Right renal cortex interstitium (tissue), 3 donors: ENCODE measurements at places on chromosomes 12 and 14.

DNA sequence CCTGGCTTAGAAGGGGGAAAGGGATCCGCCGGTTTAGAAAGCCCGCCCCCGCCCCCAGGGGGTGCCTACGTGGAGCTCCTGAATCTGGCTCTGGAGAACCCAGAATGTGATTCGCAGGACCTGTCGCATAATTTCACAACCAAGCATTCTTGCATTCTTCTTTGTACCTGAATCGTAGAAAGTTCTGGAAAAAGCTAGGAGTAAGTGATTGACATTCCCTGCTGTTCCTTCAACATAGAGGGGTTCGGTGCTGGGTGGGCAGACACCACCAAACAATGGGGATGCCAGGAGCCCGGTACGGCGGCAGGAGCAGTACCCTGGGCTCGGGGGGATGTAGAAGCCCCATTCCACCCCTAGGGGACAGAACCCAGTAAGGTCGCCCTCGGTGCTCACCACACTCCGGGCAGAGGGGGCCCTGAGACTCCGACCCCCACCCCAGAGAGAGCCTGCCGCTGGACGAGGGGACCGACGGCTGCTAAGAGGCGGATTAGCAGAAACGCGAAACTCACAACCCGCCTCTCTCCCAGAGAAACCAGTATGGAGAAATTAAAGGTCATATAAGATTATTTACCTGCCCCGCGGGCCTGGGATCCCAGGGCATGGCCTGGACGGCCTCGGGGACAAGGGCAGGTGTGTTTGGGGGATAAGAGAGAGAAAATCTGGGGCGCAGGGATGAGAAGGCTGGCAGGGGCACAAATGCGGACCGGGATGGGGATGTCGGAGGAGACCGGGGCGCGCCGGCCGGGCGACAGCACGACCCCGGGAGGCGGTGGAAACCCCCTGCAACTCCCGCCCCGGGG lies 520 bp downstream of the CSRP2 start:
- no peak for DNase-seq

DNA sequence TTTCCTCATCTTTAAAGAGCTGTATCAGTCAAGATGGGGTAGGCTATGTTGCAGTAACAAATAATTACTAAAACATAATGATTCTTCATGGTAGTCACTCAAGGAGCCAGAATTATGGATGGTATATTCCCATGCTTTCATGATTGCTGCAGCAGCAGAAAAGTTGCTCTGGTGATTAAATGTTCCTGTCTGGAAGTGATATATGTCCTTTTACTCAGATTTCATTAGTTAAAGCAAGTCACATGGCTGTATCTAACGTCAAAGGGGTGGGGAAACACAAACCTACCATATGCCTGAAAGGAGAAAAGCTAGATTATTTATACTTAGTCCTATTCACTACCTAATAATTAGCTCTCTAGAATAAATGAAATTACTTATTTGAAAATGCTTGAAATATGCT lies 594.7 kb downstream of the SOX5 start:
- DNase-seq = no peak

DNA sequence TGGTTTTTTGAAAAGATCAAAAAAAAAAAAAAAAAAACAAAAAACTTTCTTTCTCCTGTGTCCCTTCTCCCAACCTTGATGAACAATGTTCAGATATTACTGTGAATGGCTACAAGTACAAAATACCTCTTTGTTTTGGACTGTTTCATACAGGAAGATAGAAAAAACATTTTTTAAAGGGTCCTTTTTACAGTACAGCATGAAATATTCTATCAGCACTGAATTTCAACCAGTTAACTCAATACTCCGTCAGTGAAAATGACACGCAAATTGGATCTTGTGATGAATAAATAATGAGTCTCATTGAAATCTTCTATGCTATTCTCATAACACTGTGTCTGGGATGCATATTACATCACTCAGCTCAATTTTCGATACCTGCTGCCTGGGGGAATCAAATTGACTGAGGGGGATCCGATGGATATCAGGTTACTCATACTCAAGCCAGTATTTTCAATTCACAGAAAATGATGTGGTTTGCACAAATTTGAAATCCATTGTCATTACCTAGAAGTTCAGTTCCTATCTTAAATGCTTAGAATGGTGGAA lies 179.6 kb downstream of the TMTC2 start:
- DNase-seq = no peak

DNA sequence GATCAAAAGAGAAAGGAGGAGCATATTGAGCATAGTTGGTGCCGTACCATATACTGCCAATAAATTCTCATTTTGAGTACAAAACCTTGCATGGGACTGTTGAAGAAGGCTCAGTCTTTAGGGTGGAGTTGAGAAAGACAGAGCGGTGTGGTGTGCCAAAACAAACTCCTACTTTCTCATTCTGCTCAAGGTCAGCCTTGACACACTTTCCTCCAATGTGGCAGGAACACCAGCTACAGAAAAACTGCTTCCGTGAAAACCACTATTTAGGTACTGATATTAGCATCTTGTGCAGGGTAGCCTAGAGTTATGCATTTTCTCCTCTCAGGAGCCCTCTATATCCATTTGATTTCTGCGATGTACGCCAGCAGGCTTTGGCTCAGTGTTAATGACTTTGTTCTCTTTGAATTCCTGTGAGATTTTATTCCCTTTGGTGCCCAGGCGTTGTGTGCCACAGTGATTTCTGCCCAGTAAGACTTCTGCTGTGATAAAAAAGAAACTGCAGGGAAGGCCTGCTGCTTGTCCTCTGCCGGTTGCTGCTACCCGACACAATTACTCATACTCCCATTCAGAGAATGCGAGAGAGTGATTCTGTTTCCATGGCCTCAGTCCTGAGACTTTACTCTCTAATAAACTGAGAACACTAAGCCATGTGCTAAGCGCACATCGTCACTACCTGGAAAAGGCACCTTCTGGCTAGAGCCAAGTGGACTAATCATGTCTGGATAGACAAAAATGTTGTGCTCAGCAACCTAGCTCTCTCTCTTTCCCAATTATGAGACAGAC lies 88.3 kb upstream of the MDM1 start:
- DNase-seq = no peak

- DNase-seq = peak; percentile 39
Measured at GRCh38 chr12:15157269-15157671, 63.9 kb downstream of the RERG start.

DNA sequence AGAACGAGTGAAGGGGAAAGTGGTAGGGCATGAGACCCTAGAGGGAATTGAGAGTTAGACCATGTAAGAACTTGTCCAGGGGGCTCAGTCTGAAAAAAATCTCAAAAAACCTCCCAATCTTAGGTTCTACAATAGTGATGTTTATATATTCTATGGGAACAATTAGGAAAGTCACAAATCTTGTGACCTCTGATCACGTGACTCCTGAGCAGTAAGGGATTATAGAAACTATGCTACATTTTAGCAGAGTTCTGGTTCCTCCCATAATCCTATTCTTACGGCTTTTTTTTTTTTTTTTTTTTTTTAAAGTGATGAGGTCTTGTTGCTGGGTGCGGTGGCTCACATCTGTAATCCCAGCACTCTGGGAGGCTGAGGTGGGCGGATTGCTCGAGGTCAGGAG lies 5.8 kb downstream of the ADCK1 start:
- DNase-seq = no peak

DNA sequence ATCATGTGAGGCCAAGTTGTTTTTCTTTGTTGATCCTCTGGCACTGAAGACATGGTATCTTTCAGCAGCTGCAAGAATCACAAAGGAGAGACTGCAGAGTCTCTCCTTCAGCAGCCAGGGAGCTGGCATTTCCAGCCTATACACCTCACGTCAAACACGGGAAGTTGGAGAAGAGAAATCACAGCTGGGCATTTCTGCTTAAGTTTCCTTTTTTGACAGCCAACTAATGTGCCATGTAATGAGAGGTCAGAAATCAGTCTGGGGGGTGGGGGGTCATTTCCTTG lies 28.3 kb downstream of the PHLDA1 start:
- DNase-seq = no peak

DNA sequence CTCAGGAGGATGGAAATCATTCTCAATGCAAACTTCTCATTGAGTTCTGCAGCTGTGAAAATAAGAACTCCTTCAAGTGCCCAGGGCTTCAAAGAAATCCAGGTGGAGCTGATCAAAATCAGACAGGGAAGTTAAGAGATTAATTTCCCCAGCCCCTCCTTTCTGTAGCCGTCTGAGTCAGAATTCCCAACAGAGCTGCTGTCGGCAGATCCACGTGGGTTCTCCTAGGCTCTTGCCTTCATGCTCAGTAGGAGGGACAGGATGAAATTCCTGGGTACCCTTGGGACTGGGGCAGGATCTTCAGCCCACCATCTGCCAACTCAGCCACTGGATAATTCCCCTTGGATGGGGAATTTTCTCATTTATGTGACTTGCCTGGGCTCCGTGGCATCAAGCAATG lies 13.3 kb downstream of the TGFB3 start:
- no peak for DNase-seq

- no peak for DNase-seq
Measured at GRCh38 chr12:115966376-115966775, 311.1 kb downstream of the MED13L start.
